ENCODE measurements at places on chromosomes 12 and 14.

GRCh38 chr12:22271023-22271422 is 63.5 kb downstream of the ST8SIA1 start:
- no peak for DNase-seq

DNA sequence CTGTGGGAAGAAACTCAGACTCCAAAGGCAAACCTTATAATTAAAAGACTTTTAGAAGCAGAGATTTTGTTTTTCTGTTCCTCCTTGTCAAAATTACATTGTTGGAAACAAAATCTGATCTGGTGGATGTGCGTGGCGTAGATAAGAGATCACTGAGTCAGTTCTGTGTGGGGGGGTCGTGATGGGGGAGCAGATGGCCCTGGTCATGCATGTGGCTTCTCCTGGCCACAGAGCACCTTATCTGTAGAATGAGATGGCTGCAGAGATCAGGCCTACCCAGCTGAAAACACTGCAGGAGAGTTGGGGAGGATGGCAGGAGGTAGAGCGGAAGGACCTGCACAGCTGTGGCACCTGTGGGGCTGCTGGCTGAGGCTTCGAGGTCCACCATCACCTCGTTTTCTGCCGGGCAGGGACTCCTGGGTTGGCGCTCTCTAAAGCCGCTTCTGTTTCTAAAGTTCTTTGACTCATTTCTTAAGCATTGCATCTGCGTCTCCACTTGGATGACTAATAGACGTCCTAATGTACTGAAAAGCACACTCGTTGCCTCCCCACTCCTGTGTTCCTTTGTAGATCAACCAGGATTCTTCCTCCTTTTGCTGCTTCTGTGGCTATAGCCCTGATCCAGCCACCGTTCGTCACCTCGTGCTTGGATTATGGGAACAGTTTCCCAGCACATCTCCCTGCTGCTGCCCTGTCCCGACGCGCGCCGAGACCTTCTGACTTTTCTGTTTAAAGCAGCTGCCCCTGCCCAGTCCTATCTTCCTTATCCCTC is 93.4 kb downstream of the TSPAN9 start:
- no peak for DNase-seq

- DNase-seq, result no peak
These were observed 11.6 kb upstream of the FAM177A1 start for GRCh38 chr14:35034440-35034833.

DNA sequence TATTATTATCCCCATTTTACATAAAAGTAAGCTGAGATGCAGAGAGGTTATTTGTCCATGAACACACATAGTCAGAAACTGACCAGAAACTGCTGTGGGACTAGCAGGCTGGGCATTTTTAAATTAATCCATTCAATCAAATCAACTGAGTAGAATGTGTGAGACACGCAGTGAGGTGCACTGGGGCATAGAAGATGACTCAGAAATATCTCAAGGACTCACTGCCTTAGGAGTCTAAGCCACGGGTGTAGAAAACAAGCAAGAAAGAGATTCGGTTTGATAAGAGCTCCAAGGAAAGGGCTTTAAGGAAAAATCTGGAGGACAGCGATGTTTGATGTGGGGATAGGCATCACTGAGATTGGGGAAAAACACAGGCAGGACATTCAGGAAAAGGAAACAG is 127.8 kb downstream of the ANO2 start:
- no peak for DNase-seq

GRCh38 chr12:104749545-104749944 is 208.5 kb downstream of the SLC41A2 start:
- DNase-seq, result no peak

All from stimulated activated CD8-positive, alpha-beta memory T cell treated with anti-CD3 and anti-CD28 coated beads, Interleukin-2, amount 100 ng/mL, for 48 hours (primary cell).